NCI-H1436 (cell line): ENCODE measurements at places on chromosomes 4 and X.

- no peak for DNase-seq
Measured at GRCh38 chr4:149291463-149291862, 524.2 kb downstream of the IQCM start.

- no peak for DNase-seq
Measured at GRCh38 chrX:109719264-109719663, 13.8 kb downstream of the ACSL4 start.

DNA sequence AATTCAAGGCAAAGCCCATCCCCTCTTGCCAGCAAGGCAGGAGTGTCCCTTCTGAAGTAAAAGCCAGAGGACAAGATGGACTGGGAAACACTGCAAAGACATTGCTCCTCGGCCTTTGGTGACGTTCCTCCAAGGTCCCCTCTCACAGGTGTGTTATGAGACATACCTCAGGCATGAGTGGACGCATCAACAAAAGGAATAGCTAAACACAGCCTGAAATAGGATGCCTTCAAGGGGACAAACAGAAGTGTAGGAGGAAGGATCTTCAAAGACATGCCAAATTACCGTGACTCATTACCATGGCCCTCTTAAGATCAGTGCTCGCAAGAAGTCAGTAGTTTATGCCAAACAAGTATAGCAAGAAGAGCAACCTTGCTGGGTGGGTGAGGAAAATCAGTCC, 6.0 kb upstream of the IDS start:
- no peak for DNase-seq

DNA sequence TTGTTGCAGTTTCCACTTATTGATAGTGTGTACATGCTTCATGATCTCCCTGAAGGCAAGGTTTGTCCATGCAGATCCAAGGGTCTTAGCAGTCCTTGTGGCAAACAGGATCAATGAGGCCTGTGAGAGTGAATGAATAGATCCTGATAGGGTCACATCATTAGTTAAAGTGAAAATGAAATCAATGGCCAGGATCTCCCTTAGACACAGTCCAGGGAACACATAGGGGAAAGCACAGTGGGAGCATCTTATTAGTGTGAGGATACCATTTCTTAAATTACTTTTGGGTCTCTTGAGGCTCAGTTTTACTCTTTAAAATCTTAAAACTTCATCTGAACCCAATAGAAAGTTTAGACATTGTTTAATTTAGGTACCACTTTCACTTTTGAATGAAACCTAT, 59.3 kb downstream of the ARHGAP6 start:
- no peak for DNase-seq

- DNase-seq: no peak
Measured at GRCh38 chr4:153146031-153146430, 58.2 kb upstream of the TRIM2 start.

GRCh38 chr4:14743601-14744000, 258.7 kb upstream of the CPEB2 start:
- no peak for DNase-seq

DNA sequence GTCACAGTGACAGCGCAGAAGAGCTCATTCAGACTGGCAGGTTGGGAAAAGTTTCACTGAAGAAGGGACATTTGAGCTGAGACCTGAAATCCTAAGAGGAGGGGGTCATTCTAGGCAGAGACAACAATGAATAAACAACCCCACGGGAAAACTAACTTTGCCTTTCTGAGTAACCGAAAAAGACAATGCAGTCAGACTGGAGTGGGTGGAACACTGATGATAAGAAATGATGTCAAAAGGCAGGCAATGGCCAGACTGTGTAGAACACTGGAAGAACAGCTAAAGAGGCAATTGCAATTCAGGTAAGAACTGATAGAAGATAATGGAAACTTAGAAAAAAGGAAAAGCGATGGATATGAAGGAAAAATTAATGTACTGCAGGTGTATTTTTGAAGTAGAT, 73.8 kb downstream of the CHIC2 start:
- no peak for DNase-seq

GRCh38 chr4:16461362-16461761, 235.1 kb upstream of the TAPT1 start:
- DNase-seq: no peak

DNA sequence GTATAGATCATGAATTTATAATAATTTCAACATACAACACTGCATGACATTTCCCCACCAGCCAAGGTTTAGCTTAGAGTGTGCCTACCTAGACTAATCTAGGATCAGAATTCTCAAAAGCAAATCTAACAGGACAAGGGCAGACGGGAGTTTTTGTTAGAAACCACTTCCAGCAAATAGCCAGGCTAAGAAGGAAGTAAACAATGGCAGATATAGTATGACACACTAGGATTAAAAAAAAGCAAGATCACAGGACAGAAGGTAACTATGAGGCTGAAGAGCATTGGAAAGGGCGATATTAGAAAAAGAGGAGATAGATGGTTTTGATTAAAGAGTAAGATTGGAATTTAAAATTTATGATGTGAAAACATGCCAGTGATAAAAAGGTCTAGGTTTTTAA, 124.8 kb downstream of the LRBA start:
- DNase-seq: no peak

- DNase-seq: no peak
Measured at GRCh38 chrX:109974906-109975655, 27.8 kb upstream of the TMEM164 start.

GRCh38 chr4:22574880-22575279, 59.0 kb upstream of the ADGRA3 start:
- DNase-seq: no peak

DNA sequence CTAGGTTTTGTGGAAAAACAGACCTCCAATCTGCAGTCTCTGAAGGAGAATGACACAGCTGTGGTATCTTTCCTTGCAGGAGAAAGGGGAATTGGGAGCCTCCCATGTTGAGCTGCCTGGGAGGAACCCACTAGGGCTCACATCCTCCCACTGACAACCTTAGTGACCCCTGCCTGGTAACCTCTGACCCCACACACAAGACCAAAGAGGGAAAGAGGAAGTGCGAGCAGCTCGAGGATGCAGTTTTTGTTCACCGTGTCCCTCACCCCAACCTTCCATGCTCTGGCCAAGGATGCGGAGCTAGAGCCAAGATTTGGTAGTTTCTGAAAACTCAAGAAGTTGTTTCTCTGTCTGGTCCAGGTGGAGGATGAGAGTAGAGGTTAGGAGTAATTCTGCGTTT, 5.4 kb upstream of the ZXDA start:
- no peak for DNase-seq

DNA sequence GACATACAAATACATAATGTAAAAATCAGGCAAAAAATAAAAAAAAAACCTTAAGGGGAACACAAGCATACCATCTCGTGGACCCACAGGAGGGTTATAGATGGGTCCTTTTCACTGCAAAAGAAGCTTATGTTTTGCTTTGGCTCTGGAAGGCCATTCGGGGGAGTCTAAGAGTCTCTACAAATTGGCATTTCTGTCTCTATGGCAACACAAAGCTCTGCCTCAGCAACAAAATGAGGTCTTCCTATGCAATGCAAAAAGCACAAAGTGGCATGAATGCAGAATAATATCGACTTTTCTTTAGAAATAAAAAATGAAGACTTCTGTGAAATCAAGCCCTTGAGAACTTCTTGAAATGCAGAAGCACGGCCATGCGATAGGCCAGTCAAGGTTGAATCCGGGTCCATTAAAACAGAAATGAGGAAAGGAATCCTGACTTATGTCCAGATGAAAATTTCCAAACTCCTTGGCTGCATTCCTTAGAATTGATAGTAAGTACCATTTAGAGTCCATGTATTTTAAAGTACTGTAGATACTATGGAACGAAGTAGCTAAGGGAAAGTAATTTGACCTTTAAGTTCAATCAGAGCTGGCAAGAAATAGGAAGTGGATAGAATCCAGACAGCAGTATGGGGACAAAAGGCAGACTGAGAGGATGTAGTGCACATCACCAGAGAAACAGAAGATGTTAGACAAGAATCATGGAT, 63.7 kb upstream of the PDLIM3 start:
- no peak for DNase-seq

GRCh38 chrX:5458300-5458842, 770.3 kb downstream of the NLGN4X start:
- no peak for DNase-seq

DNA sequence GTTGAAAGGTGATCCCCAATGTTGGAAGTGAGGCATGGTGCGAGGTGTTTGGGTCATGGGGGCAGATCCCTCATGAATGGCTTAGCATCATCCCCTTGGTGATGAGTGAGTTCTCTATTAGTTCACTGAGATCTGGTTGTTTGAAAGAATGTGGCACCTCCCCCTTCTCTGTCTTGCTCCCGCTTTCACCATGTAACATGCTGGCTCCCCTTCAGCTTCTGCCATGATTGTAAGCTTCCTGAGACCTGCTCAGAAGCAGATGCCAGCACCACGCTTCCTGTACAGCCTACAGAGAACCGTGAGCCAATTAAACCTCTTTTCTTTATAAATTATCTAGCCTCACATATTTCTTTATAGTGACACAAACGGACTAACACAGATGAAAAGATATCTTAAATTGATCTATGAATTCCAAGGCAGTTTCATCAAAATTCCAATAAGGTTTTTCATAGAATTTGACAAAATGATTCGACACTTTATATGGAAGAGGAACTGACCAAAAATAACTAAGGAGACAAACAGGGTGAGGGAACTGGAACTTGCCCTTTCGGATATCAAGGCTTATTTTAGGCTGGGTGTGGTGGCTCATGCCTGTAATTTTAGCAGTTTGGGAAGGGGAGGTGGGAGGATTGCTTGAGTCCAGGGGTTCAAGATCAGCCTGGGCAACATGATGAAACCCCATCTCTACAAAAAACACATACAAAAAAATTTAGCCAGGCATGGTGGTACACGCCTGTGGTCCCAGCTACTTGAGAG, 56.9 kb upstream of the OGT start:
- DNase-seq: no peak

DNA sequence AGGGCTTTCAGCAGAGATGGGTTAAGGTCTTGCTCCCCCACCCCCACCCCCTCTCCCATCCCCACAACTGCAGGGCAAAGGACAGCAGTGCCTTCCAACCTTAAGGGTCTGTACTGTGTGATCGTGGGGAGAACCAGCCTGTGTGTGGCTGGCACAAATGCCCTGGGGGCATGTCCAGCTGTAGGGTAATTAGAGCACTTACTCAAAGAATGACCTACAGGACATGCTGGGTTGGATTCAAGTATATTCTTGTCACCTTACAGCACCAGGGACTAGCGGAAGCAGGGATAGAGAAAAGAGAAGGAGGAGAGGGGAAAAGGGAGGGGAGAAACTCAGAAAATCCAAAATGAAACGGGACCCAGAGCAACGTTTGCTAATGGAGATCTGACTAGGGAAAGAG, 191.3 kb upstream of the GATB start:
- no peak for DNase-seq

GRCh38 chr4:163895378-163896005, 401.0 kb downstream of the TMA16 start:
- peak; percentile 52 for DNase-seq

DNA sequence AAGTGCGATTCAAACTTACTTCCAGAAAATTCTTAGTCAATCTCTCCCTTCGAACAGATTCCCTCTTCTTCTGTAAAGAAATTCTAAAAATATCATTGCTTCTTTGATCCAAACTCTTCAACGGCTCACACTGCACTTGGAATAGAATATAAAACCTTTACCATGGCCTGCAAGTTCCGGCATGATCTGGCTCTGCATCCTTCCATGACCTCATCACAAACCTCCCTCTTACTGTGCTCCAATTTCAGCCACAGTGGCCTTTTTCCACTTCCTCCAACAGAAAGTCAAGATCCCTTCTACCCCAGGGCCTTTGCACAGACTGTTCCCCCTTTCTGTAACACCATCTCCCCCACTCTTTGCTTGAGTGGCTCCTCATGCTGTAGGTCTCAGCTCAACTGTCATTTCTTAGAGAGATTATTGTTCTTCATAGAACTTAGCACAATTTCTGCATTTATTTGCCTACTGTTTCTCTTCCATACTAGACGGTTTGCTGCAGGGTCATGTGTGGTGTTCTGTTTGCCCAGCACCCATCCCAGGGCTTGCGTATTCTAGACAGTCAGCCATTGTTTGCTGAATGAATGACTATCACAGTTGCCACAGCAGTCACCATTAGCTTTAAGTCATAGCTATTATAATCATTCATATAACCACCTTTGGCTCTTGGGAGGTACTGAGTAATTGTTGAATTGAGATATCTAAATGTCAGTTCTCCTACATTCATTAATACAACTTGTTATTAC, 1.9 kb upstream of the STOX2 start:
- no peak for DNase-seq

GRCh38 chrX:149630681-149631233, 835 bp downstream of the TMEM185A start:
- no peak for DNase-seq

- no peak for DNase-seq
Measured at GRCh38 chrX:2517055-2517454, 16.3 kb upstream of the DHRSX start.

- DNase-seq: no peak
Measured at GRCh38 chrX:13658602-13659001, 5.7 kb downstream of the TCEANC start.

GRCh38 chr4:177569434-177569833, 127.2 kb upstream of the AGA start:
- DNase-seq: no peak

DNA sequence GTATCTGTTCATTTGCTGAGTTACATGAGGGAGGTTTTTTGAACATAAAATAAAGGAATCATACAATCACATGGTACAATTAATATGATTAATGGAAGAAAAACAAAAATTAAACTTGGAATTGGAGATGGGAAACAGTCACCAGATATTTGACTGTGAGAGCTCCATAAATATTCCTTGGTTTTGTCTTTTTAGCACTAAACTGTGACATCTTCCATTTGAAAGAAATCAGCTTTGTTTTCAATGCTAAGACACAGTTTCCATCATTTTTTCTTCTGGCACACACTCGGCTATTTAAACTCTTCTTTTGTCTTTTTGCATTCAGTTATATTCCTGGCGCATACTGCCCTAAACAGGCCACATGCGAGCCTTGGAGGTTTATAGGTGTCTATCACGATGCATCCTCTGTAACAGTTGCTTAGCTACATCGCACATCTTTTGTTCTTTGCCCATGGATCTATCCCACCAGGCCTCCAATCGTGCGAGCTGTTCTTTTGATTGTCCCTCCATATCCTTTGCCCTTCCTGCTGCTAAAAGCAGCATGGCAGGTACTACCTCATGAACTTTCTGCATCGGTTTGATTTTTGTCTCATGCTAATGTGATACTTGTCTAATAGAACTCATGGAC, 158.3 kb downstream of the LDB2 start:
- no peak for DNase-seq

DNA sequence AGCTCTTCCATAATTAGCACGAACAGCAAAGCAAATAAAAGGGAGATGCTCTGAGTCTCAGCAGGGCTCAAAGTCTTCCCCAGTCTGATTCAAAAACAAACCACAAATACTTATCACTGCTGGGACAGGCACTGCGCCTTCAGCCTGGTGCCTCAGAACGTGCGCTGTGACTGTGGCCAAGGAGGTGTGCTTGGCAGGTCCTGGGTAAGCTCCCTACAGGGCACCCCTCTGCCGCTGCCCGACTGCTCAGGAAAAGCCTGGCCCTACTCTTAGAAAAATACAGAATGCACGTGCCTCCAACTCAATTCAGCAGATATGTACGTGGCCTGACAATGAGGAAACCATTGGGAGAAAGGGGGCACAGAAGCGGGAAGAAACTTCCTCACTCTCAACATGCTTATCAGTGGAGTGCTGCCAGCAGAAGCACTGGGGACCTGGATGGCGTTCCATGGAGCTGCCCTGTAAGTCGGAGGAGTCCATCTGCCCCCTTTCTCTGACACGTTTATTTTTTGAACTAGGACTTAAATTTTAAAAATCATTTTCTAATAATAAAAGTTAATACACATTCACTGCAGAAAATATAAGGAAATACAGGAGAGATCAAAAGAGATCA, 86.8 kb downstream of the GATB start:
- DNase-seq: no peak
